Muscle of back (tissue), 13 donors: ENCODE measurements at places on chromosomes 6 and 20. TPM values are rescaled to one million over a fixed set of nuclear protein-coding genes. Genes with fewer than 3 reads are reported as not detected.

- no peak for DNase-seq
Measured at GRCh38 chr6:170270984-170271593, 19.8 kb downstream of the DLL1 start.

DNA sequence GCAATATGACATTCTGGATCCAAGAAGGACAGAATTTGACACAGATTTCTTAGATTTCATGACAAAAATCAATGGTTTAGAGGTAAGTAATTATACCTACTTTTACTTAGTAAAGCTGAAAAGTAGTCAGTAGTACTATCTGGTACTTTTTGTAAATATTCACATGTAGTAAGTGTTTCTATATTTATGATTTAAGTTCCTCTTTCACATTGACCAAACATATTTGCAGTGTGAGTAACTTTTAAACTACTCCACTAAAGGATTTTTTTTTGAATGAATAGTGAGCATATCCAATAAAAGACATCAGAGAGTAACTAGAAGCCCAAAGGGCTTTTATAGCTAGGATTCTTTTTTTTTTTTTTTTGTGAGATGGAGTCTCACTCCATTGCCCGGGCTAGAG lies 60.8 kb downstream of the DNAH8 start:
- no peak for DNase-seq

GRCh38 chr6:108133594-108134179 lies 32.1 kb upstream of the NR2E1 start:
- DNase-seq: peak; percentile 64

DNA sequence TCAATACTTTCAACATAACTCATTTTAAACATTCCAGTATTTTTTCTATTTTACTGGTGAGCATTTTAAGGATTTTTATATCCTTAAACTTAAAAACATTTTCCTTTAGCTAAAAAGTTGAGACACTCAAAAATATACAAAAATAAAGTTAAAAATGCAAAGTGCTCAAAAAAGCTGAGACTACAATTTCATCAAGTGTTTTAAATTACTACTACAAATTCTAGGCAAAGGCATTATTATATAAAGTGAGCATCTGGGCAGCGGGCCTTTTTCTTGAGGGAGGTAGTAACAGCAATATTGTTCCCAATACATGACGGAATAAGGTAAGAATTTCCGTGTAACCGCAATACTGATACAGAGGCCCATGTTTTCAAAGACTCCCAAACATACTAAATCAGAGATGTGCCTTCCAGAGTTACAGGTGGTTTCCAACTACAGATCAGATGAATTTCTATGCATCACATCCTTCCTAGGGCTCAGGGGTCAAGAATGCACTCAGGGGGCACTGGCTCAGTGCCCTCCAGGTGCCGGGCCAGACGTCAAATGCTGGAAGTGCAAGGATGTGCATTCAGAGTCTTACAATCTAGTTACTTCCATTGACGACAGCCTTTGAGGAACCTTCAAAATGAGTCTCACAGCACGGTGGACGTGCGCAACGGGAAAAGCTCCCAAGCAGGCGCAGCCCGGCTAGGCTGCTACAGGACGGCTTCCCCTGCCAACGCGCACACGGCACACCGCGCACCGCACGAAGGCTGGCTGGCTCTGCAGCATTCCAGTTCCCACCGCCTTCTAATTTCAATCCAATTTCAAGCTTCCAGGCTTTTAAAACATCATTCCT lies 1.7 kb downstream of the PHF10 start:
- peak; percentile 72 for DNase-seq

DNA sequence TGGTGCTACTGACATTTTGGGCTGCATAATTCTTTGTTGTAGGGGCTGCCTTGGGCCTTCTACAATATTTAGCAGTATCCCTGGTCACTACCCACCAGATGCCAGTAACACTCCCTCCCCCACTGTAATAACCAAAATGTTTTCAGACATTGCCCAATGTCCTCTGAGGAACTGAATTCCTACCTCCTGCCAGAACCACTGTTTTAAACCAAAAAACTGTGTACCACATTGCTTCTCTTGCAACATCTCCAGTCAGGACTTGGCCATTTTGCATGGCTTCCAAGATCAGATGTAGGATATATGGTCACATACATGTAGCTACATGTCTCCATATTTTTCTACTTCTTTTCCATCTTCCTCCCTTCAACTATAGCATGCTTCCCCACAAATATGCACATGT lies 97.4 kb upstream of the IFNGR1 start:
- DNase-seq: no peak

- no peak for DNase-seq
Measured at GRCh38 chr6:5184218-5184617, 76.5 kb downstream of the LYRM4 start.

- DNase-seq: peak; percentile 97
Measured at GRCh38 chr6:30556066-30556905, at the start of gene GNL1. GNL1 (minus strand) TSS chr6:30556489; CDS start chr6:30556203, 286 bp downstream.

DNA sequence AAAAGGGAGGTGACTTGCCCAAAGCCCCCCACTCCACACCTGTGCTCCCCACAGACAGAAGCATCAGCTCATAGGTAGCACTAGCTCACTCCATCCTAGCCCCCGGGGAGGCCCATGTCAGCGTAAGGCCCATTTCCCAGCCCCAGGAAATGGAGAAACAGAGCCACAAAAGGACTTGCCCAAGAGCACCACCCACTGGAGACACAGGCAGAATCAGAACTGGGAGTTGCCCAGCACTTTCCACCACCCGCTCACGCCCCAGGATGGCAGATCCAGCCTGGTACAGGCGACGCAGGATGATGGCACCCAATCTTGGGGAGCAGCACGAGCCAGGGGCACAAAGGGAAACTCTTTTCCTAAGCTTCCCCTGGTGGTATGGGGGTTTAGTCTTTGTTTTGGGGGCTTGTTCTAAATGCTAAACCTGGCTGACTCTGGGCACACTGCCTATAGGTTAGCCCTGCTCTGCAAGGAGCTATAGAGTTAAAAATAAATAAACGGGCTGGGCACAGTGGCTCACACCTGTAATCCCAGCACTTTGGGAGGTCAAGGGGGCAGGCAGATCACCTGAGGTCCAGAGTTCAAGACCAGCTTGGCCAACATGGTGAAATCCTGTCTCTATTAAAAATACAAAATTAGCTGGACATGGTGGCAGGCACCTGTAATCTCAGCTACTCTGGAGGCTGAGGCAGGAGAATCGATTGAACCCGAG lies 11.8 kb downstream of the C20orf203 start:
- no peak for DNase-seq

- DNase-seq: no peak
Measured at GRCh38 chr20:37611852-37612251, 82.0 kb upstream of the CTNNBL1 start.

DNA sequence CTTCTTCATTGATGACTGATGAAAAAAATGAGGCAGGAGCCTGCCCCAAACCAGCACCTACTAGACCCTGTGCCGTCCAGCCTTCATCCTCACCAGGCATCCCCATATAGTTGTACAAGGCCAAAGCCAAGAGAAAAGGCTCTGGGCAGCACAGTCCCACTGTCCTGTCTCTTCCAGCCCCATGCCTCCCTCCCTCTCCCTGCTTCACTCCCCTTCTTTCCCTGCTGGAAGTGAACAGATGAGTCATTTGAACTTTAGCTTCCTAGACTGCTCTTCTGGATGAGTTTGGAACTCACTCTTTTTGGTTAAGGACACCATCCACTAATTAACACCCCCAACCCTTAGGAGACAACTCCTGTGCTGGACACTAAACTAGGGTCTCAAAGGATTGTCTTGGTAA lies 235.2 kb downstream of the LRFN2 start:
- DNase-seq: no peak

DNA sequence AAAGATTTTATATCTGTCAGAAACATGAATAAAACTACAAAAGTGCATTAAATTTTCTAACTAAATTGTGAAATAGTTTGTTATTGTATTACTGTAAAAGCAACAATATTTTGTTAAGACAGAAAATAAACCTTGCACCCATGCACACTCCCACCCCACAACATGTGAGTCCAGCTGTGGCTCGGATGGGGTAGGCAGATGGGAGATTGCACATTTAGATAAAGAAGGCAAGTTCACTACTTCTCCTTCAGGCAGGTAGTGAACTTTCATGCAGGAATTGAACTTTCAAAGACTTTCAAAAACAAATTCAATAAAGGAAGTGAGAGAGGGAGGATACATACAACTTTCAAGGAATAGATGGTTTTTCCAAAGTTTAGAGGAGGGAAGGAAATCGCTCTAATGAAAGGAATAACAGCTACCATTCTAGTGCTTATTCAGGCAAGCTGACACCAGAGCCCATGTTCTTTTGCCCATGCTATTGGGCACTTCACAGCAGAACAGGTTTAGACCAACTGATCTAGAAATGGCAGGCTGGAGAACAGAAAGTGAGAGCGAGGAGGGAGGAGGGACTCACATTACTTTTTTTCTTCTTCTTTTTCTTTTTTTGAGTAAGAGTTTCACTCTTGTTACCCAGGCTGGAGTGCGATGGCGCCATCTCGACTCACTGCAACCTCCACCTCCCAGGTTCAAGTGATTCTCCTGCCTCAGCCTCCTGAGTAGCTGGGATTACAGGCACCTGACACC lies 28.5 kb downstream of the SF3B5 start:
- DNase-seq: no peak

- no peak for DNase-seq
Measured at GRCh38 chr6:110703906-110704594, 111.2 kb downstream of the CDK19 start.

GRCh38 chr20:57133926-57134650 lies 132.4 kb downstream of the BMP7 start:
- no peak for DNase-seq

DNA sequence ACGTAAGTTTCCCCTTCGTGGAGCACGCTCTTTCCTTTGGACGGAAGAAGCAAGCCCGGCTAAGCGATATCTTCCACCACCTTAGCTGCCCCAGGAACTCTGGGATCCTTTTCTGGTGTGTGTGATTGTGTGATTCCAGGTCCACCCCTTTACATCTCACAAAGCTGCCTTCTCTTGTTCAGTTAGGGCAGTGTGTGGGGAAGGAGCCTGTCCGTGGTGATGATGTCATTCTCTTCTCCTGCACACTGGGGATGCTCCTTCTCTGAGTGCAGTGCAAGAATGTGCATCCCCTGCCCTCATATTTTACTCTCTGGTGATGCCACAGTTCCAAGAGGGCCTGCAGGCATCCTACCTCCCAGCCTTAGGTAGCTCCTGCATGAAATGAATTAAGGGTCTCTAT lies 30.3 kb downstream of the BNIP5 start:
- no peak for DNase-seq

C20orf144 gene
- polyA plus RNA-seq: 0.36 TPM

GFRAL gene
- polyA plus RNA-seq: 0.19 TPM

NINL gene
- 14.2 TPM for polyA plus RNA-seq

CGA gene
- 8.1 TPM for polyA plus RNA-seq

POU3F2 gene
- polyA plus RNA-seq: 0.17 TPM
